A549 treated with CpdA at 1 μM for 4 hours (cell line): ENCODE measurements at places on chromosomes 1 and 21. TPM values are rescaled to one million over a fixed set of nuclear protein-coding genes. Genes with fewer than 3 reads are reported as not detected.

SLC44A5 gene
- 0.05 to 0.10 TPM (median 0.06 TPM) in 5 replicates for total RNA-seq

CFAP126 gene
- total RNA-seq, result 0.14 to 0.36 TPM (median 0.25 TPM) in 3 of 5 replicates, not detected in the others

BCAS2 gene
- 27.5 to 31.1 TPM (median 29.3 TPM) in 5 replicates for total RNA-seq

MMEL1 gene
- total RNA-seq, result 0.11 to 0.35 TPM in 2 of 5 replicates, not detected in the others

RNU1-3 gene
- not detected in 5 replicates for total RNA-seq

SPRR2F gene
- total RNA-seq, result not detected in 5 replicates

VCAM1 gene
- 0.06 to 0.08 TPM in 2 of 5 replicates, not detected in the others for total RNA-seq

MSH4 gene
- 0.01 TPM in 1 of 5 replicates, not detected in the others for total RNA-seq

NPR1 gene
- 0.80 to 1.2 TPM (median 0.95 TPM) in 5 replicates for total RNA-seq

HENMT1 gene
- 4.0 to 6.0 TPM (median 4.8 TPM) in 5 replicates for total RNA-seq

MATN1 gene
- 0.05 to 0.25 TPM (median 0.07 TPM) in 4 of 5 replicates, not detected in the other for total RNA-seq

DNASE2B gene
- total RNA-seq, result not detected in 5 replicates
